Amniotic epithelial cell (primary cell): ENCODE measurements at places on chromosomes 3 and 15.

- DNase-seq, result peak; percentile 46
These were observed 11.7 kb upstream of the DUSP7 start for GRCh38 chr3:52068055-52068571.

DNA sequence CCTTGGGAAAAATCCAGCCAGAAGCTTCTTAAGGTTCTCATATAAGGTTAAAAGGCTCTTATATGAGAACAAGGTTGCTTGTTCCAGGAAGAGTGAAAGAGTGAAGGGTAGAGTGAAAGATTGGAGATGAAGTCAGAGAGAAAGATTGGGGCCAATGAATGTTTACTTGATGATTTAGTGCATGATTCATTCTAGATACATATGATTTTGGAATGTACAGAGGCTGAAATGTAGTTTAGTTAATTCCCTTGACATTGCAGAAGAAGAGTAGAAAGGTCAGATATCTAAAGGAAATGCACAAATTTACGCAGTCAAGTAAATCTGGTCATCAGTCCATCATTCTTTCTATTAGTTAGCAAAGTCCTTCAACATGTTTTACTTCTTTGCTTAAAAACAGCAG is 619.8 kb upstream of the ZNF717 start:
- peak; percentile 46 for DNase-seq

DNA sequence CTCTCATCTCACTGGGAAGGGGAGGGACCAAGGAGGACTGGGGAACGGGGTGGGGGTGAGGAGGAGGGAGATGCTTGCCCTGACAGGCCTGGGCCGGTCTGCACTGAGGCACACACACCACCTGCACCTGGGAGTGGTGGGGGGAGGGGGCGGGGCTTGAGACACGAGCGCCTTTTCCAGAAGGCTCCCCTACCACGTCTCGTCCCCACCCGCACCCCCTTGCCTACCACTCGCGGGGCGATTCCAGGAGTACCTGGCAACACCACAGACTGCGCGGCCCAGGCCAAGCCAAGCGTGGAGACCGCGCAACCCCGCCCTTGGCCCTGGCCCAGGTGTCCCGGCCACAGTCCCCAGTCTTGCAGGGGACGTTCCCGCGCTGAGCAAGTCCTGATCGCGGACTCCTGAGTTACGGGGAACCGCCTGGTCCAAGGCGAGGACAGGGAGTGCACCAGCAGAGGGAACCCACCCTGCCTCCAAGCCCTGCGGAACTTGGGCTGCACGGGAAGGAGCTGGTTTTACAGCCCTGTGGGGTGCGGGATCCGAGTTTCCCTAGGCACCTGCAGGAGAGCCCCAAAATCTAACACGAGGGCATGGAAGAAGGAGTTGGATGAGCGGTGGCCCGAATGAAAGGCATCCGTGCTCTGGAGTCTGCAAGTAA is 68.1 kb upstream of the SH3GL3 start:
- DNase-seq, result no peak

DNA sequence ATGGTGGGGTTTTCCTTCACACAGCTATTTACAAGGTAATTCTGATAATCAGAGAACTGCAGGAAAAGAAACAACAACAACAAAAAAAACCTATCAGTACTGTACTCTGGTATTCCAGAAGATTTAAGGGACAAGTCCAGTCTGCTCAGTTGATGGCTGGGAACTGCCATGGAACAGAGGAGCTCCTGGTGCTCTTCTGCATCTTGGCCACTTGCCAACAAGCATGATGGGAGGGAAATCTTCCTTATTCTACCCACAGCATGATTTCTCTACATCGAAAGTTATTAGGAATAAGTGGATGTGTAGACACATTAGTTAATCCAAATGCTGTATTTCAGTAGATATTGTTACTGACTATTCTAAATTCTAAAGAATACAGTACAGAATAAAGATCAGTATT is 51.7 kb downstream of the RASGRP1 start:
- no peak for DNase-seq

GRCh38 chr3:42653303-42653559 is 266 bp upstream of the ZBTB47 start:
- no peak for DNase-seq

GRCh38 chr3:48897460-48898376 is 964 bp downstream of the SLC25A20 start:
- DNase-seq, result no peak

- no peak for DNase-seq
These were observed 160.6 kb downstream of the RPLP1 start for GRCh38 chr15:69613182-69613581.

DNA sequence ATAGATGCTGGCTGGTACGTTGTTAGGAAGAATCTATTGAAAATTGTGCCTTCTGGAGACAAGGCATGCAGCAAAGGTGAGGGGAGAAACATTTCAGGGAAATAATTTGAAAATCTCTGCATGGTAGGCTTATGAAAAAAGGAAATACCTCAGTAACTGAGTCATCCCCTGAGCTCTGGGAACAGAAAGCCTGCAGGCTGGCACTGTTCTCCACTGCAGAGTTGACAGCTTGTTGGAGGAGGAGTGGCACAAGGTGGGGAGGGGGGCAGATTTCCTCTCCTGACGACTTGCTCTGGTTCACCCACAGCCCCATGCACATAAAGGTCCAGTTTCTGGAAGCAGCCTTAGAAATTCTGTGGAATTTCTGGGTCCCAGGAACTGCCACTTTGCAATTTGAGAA is 179.4 kb downstream of the ABHD5 start:
- peak; percentile 54 for DNase-seq

DNA sequence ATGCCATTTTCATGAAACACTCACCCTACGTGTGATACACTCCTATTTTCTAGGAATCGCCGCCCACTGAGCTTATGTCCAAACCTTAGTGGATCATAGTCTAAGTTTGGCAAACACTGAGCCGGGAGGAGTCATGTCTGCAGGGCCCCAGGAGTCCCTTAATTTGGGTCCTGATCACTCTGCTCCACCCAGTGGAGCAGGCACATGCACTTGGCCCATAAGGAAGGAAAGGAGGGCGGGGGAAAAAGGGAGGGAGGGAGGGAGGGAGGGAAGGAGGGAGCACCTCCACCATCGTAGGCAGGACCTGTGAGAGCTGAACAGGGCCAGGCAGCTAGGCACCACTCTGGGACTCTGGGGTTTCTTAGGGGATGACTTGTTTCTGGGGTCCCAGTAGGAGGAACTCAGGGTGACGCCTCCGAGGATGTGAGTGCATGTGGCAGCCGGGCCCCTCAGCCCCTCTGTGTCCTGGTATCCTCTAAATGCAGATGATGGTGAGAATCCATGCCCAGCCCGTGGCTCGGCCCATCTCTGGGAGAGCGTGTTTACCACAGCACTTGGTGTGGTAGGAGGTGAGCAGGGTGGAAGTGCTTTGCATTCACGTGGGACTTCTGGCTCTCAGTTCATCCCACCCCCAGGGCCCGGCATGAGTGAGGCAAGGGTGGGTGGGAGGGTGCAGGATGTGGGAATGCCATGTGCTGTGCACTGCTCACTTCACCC is 109.4 kb downstream of the KLF13 start:
- DNase-seq, result no peak

- DNase-seq, result no peak
These were observed 5.6 kb upstream of the MECOM start for GRCh38 chr3:169668957-169669741.

DNA sequence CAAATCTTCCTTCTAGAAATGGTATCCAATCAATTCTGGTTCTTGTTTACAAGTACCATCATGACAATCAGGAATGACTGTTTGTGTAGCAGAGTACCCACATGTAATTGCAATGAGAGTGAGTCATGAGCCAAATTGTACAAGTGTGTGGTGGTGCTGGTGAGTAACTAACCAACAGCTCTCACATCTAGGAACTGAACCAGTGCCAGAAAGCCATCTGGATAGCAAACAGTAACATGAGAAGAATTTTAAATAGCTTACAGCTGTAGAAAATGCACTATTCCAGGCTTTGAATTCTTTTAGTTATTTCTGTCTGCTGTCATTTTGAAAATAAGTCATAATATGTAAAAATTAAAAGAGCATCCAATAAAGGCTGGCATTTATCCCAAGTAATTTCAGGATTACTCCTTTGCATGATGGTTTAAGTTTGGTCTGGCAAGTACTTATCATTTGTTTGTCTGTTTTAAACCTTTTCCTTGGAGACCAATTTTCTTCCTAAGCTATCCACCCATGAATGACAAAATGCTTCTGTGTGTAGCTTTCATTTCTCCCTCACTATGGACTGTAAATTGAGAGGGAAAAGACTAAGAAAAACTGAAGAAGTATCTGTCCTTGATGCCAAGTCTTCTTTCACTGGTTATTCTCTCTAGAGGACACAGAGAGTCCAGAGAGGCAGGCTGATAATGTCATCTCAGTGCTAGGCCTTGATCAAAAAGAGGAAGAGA is 60.0 kb downstream of the PIK3CB start:
- DNase-seq, result peak; percentile 100

DNA sequence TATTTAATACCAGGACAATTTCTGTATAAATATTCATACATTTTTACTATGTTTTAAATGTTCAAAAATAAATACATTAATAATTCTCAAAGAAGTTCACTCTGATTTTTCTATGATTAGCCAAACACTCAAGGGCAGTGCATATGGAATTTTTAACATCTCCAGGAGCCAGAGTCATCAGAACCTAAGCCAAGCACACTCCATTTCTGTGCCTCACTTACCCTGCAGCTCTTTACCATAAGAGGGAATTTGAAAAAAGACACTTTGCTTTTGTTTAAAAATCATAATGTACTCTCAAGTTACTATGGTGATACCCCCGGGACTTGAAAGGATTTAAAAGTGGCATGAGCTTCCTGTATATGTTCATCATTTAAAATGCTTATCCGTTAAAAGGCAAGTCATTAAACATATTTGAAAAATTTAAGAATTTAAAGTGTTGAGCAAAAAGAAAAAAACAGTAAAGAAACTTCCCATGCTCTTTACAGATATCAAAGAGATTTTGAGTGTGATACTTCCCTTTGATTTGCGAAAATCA is 747.4 kb upstream of the NECTIN3 start:
- no peak for DNase-seq

- no peak for DNase-seq
These were observed 68.7 kb downstream of the CD200 start for GRCh38 chr3:112401617-112402016.

- peak; percentile 52 for DNase-seq
These were observed 84.8 kb upstream of the POMGNT2 start for GRCh38 chr3:43190670-43191069.

DNA sequence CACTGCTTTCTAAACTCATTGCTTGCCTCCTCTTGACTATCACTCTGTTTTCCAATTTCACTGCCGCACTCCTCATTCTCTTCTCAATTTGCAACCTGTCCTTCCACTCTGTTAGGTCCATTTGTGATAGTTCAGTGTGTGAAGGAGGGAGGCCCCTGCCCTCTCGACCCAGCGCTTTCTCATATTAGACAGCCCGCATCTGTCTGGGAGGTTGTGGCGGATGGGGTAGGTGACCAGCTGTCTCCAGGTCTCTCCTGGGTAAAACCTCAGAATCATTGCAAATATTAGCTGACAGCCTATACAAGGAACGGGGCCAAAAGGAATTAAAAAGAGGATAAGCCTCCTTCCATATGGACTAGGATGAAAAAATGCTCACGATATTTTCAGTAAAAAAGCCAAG is 358.3 kb downstream of the SHQ1 start:
- no peak for DNase-seq

DNA sequence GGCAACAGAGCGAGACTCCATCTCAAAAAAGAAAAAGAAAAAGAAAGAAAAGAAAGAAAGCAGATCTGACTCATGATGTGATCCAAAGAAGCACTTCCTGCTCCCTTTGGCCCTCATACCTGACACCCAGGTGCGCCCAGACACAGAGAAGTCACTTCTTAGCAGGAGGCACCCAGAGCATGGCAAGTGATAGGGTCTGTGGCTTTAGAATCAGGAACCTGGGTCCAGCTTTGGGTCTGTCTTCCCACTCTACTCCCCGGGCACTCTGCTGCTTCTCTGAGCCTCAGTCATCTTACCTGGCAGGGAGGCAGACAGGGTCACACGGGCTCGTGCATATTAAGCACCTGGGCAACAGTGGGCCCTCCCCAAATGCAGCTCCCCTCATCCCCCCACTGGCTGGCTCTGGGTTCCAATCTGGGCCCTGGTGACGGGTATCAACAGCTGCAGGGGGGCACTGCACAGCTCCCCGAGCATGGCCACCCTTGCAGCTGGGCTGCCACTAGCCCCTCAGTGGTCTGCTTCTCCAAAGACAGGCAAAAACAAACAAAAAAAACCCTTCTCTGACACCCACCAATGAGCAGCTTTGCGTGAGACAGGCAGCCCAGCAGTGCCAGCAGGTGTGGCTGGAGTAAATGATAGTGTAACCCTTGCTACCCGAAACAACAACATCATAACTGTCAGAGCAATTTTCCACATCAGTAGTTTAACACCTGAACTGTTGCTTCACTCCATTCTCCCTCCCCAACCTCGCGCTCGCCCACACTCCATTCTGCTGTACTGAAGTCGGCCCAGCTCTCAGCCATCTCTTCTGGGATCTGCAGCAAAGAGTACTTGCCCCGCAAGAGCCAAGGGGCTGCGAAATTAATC is 99.8 kb downstream of the MEGF11 start:
- DNase-seq, result no peak

DNA sequence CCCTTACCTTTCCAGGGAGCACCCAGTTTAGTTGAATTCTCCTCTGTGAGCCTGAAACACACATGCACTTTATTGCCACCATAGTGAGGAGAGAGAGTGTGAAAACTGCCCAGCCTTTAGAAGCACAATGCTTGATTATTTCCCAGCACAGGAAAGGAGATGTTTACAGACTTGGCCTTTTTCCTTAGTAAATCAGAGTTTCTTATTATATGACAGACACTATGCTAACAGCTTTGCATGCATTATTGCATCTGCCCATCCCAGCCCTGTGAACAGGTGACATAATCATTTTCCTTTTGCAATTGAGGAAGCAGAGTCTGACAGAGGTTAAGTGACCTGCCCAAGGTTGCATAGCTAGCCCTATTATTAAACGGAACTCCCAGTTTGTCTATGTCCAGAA is 36.5 kb downstream of the CAPN3 start:
- no peak for DNase-seq

- DNase-seq, result no peak
These were observed 22.3 kb downstream of the NR2F2 start for GRCh38 chr15:96352604-96353405.
